Activated naive CD4-positive, alpha-beta T cell treated with Interleukin-2 at 50 U/mL for 16 hours (primary cell): ENCODE measurements at places on chromosomes 11 and 22.

DNA sequence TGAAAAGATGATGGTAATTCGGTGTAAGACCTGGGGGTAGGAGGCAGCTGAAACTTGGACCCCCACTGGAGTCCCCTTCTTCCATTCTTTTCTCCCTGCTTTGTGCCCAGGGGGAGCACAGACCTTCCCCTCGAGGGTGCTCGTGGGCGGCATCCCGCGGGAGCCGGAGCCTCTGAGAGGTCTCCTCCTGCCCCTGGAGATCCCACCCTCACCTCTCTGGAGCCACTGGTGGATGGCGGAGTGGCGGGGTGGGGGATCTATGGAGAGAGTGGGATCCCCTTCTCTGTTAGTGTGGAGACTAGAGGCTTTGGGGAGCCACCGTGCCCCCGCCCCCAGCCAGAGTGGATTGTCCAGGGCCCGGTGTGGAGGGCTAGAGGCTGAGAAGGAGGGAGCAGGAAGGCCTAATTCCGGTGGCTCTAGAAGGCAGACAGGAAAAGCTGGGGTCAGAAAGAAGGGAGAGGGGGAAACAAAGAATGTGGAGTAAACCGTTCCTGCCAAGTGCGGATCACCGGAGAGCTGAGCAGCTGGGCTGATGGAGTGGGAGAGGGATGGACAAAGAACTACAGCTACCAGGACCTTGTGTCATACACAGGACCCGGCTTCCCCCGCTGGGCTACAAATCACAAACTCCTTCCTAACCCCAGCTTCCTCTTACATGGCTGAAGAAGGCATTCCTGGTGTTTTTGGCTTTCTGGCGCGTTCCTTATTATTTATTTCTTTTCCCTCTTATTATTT is 41.9 kb downstream of the KCNJ1 start:
- no peak for DNase-seq

DNA sequence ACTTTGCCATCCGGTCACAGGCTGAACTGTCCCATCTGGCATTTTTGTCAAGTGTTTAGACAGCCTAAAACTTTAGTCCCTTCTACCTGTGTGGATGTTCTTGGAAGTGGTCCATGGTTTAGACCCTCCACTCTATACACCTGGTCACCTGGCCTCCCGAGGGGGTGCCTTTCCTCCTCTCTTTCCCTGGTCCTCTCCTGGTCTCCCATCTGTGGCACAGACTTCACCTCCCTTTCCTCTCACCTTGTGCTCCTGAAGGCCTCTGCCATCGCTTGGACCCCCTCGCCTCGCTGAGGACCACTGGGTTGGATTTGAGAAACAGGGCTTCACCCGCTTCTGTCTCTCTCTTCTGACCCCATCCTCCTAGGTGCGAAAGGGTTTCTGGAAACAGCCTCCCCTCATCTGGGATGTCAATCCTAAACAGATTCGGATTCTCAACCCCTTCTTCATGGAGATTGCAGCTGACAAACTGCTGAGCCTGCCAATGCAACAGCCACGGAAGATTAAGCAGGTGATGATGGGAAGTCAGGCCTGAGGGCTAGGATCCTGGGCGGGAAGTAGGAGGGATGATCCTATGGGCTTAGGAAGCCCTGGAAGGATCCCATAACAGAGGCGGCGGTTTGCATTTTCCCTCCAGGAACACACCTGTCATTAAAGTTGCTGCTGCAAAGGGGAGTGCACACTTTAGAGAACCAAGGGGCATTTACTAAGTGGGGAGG is 53.6 kb downstream of the ST3GAL4 start:
- DNase-seq = no peak

- no peak for DNase-seq
Observed at GRCh38 chr11:80505771-80506170, 1064.9 kb upstream of the TENM4 start.

DNA sequence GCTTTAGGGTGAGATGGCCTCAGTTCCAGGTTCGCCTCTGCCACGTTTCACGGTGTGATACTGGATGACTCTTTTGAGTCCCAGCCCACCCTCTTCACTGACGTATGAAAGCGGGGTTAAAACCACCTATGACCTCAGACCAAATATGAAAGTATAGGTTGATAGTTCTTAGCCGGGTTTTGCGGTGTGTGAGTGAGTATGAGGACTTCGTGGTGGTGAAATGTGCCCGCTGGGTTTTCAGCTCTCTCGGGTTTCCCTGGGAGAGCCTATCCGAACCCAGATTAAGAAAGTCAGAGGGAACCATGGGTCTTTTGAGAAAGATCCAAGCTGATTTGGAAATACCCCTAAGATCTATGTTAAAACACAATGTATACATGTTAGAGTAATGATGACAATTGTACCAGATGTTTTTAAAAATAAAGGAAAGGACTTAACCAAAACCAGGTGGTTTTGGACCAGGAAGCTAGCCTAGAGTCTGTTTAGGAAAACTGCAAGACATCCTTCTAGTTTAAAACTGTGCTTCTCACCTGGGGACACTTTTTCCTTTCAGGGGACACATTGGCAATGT is 25.8 kb upstream of the ST3GAL4 start:
- DNase-seq = no peak

- no peak for DNase-seq
Observed at GRCh38 chr11:111557425-111558111, 17.0 kb downstream of the LAYN start.

- DNase-seq = no peak
Observed at GRCh38 chr11:132312701-132313111, 942.3 kb downstream of the NTM start.

DNA sequence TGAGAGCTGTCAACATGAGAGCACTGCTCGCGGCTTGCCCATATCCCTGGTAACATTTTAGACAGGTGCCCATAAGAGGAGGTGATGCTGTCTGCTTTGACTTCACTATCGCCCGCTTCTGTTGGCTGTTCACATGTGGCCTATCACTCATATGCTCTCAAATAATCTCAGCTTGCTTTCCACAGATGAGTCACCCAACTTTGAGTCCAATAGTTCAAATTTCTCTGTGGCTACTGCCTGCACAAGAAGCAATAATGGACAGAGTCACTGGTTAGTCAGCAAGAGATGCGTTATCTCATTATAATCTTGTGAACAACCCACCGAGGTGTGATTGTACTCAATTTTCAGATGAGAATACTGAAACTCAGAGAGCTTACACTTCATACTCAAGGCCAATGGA is 1714.1 kb downstream of the LRRC4C start:
- no peak for DNase-seq

- no peak for DNase-seq
Observed at GRCh38 chr11:113242060-113242459, 72.3 kb upstream of the TTC12 start.

GRCh38 chr11:102882389-102883024 is 7.7 kb upstream of the MMP12 start:
- no peak for DNase-seq

GRCh38 chr11:11574373-11575287 is 47.2 kb downstream of the GALNT18 start:
- DNase-seq = no peak

DNA sequence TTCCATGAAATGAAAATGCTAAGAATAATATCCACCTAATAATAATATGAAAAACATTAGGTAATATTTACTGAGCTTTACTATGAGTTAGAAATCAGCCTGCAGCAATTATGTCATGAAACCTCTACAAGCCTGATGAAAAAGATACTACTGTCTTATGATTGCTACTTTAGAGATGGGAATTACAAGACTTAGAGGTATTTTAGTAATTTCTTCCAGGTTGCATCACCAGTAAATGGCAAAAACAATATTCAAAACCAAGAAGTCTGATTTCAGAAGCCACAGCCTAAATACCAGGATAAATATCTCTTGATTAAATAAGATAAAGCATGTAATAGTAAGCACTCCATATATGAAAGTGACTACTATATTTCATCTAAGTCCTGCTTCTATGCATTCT is 13.8 kb downstream of the OR5B21 start:
- no peak for DNase-seq

DNA sequence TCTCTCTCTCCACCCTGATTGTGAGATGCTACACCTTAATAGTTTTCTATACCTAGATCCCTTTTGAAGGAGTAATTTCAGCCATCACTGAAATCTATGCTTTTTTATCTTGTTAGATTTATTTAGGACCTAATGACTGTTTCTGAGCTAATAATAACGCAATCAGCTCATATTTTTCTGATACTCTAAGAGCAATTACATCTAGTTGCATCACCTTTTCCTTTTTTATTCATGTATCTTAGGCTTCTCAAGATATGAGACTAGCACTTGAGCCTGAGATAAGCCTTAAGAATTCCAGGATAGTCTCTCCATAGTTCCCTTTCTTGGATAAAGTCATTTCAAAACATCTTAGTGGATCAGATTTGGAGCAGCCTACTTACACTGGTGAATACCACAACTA is 25.1 kb upstream of the CAVIN3 start:
- DNase-seq = no peak

DNA sequence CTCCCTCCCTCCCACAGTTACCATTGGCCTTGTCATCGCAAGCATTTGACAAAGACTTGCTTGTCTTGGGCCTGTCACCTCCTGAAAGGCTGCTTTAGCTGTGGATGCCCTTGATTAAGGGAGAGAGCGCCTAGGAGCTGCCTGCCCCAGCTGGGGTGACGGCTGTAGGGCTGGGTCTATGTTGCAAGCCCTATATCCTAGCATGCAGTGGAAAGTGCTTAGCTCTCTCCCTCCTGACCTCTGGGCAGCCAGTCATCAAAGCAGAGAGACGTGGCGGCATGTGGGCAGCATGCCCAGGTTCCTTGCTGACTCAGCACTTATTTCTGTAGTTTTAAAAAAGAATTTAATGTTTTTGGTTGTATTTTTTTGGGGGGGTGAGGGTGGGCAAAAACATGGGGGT is 75.9 kb downstream of the BARX2 start:
- DNase-seq = no peak

DNA sequence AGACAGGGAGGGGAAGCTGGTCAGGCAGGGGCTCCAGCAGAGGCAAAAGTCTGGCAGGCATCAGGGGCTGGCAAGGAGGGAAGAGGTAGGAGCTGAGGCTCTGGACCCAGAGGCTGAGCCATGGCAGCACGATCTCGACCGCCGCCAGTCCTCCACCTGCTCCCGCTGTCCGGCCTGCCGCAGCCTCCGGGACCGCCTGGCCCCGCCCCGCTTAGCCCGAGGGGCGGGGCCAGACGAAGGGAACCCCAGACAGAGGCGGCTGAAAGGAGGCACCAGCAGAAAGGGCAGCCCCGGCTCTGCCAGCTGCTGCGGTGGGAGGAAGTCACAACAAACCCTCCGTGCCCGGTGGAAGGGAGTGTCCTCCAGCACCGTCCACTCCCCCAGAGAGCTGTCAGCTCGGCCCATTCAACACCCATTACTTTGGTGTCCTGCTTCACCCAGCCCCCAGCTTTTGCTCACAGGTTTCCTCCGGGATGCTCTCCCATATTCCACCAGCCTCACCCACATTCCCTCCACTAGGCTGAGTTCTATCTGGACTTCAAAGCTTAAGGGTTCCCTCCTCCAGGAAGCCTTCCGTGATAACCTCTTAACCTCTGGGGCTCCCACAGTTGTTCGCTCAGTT is at the start of gene MFNG:
MFNG (minus strand) TSS at position 161 of the 622 bp plus-strand sequence. CDS start 207 bp downstream, outside the sequence.
- peak; percentile 75 for DNase-seq

DNA sequence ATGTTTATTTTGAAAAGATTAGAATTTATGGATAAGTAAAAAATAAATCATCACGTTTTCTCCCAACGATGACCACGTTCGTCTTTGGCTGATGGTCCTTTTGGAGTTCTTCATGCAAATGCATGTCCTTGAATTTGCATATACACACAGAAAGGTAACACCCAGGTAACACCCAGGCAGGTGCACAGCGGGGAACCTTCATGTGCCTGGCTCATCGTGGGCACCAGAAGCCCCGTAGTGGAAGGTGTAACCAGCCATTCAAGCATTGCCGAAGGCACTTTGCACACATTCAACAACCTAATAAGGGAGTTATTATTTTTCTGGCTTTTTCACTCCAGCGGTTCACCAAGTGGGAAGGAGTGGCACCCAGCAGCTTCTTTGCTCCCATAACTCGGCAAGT is 404.6 kb downstream of the TBC1D22A start:
- no peak for DNase-seq

GRCh38 chr11:130103296-130103814 is 33.7 kb downstream of the APLP2 start:
- DNase-seq = no peak

DNA sequence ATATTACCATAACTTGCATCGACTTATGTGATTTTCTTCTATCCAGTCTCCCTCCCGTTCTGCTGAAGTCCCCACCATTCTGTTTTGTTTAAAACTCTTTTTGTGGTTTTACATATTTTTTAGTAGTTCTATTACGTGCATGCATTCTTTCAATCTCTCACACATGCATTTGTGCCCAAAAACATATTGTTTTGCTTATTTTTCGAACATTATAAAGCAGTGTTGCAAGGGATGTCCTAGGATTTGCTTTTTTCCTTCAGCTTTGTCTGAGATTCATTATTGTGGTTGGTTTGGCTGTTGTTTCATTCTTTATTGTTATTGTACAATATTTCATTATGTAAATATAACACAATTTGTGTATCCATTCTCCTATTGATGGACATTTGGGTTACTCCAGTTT is 235.7 kb downstream of the DYNC2H1 start:
- no peak for DNase-seq

- no peak for DNase-seq
Observed at GRCh38 chr22:19637408-19638281, 76.7 kb upstream of the SEPTIN5 start.

DNA sequence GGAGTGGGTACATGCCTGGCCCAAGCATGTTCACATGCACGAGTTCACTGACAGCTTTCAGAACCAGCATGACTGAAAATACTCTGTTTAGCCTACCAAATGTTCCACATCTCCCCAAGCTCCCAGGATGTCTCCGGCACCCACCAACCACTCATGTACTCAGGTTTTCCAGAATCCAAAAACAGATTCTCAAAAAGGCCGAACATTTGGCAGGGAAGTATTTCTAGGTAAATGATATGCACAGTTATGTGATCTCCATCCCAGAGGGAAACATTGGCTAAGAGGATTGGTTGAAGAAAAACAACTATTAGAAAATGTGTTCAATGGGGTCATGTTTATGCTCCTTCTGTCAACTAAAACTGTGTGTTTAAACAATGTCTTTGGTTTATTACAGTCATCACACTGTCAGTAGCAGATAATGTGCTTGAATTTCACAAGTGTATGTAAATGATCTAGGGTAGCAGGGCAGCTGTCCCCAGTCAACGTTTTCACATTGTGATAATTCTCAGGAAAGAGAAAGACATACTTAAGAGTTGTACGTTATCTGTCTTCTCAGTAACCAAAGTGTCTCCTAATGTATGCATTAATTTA is 52.3 kb downstream of the BARX2 start:
- DNase-seq = no peak

GRCh38 chr22:46998331-46998730 is 235.9 kb downstream of the TBC1D22A start:
- no peak for DNase-seq

DNA sequence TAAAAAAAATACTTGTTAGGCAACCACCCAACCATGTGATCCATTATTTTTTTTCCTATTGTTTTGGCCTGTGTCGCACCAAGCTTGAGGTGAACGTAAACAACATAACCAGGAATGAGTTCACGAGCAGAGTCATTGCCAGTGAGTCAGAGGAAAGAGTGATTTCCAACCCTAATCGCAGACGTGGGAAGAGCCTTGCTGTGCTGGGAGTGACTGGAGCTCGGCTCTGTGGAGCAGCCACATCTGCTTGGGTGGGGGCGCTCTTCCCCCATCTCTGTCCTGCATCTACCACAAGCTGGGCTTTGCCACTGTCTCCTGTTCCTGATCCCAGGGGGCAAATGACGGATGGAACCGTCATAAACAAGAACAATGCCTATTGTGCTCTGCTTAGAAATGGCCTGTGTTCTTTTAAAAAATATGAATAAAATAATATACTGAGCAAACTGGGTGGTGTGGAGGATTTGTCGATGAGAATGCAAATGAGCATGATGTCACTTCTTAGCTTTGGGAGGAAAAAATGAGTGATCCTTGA is 210.0 kb downstream of the KIRREL3 start:
- DNase-seq = no peak

GRCh38 chr11:281486-282161 is 3.4 kb downstream of the NLRP6 start:
- DNase-seq = no peak
